ENCODE measurements at places on chromosomes 3 and 15.

DNA sequence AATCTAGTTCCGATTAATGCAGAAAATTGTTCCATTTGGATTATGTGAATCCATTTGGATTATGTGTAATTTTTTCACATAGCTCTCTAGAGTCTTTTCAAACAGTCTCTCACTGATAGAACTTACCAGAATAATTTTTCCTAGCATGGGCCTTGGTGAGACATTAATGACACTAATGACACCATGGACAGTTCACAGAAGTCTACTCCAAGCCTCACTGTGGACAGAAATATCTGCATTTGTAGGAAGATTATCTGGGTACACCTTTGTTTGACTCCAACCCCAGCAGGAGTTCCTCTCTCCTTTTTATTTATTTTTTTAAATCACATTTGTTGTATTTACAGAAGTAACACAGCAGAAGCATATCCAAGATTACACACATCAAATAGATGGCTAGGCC lies 27.9 kb downstream of the AADACL2 start:
- DNase-seq: no peak

- DNase-seq: no peak
These were observed 308.4 kb downstream of the SHQ1 start for GRCh38 chr3:72539856-72540255.

- no peak for DNase-seq
These were observed 18.8 kb downstream of the HEMK1 start for GRCh38 chr3:50587806-50588758.

GRCh38 chr3:73493543-73494308 lies 131.0 kb downstream of the PDZRN3 start:
- DNase-seq: peak; percentile 35

GRCh38 chr3:134065252-134066157 lies 35.8 kb upstream of the SLCO2A1 start:
- no peak for DNase-seq

GRCh38 chr3:165532851-165533250 lies 304.4 kb downstream of the BCHE start:
- no peak for DNase-seq

- no peak for DNase-seq
These were observed 1.4 kb downstream of the ARID3B start for GRCh38 chr15:74542166-74543042.

- no peak for DNase-seq
These were observed 3.2 kb downstream of the CPEB1 start for GRCh38 chr15:82643992-82644391.

GRCh38 chr3:111521891-111522290 lies 20.1 kb upstream of the CD96 start:
- no peak for DNase-seq

GRCh38 chr15:48394970-48395369 lies 63.7 kb downstream of the DUT start:
- no peak for DNase-seq

DNA sequence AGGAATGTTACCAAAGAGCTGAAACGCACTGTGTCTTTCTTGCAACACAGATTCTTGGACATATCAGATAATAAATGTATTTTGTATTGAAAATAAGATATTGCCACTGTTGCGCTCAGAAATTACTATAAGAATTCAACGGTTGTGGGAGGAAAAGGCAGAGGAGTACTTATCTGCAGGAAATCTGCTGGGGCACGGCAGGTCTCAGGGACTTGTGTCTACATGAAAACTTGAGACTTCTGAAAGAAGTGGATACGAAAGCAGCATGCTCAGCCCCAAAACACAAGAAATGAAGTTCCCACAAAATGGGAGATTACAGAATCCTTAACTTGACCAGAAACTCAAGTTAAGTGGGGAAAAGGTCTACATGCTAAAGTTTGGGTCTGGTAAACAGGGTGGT lies 86.5 kb downstream of the IGSF11 start:
- DNase-seq: no peak

DNA sequence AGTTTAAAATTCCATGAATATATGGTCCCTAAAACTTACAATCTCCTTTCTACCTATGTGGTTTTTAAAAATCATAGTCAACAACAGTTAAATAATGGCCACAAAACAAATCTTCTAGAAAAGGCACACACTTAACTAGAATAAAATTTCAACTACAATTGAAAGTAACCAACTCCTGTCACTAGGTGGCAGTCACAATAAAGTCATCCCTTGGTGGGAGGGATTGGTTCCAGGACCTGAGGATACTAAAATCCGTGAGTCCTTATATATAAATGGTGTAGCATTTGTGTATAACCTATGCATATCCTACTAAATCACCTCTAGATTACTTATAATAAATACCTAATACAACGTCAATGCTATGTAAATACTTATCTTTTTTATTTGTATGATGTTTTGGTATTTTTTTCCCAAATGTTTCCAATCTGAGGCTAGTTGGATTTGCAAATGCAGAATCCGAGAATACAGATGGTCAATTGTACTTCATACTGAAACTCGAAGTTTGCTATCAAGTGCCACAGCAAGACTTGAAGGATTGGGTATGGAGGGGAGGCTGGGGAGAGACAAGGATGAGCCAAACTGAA lies 172.6 kb downstream of the FMN1 start:
- no peak for DNase-seq

GRCh38 chr15:39131609-39132008 lies 449.3 kb upstream of the THBS1 start:
- no peak for DNase-seq

DNA sequence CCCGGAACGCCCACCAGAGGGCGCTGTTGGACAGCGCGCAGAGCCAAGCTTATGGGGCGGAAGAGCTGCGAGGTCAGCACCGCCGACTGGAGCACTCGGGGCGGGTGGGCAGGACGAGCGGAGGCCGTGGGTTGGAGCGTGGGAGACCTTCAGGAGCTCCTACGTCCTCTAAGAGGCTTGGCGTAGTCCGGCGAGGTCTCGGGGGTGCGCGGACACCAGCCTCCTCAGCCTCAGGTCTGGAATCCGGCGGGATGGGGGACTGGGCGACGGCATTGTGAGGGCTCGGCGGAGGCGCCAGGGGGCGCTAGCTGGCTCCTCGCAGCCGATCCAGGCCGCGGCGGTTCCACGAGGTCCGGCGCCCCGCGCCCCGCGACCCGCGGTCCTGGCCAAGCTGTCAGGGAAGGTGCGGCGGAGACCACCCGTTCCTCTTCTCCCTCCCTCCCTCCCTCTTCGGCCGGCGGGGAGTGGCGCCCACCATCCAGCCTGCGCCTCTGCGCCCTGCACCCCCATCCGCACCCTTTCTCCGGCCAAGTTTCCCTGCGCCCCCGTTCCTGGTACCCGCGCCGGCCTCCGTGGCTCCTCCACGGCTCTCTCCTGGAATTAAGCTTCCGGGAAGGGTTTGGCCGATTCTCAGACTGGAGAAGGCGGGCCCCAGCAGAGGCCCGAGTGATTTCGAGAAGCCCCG lies 24.3 kb upstream of the POLG start:
- no peak for DNase-seq

DNA sequence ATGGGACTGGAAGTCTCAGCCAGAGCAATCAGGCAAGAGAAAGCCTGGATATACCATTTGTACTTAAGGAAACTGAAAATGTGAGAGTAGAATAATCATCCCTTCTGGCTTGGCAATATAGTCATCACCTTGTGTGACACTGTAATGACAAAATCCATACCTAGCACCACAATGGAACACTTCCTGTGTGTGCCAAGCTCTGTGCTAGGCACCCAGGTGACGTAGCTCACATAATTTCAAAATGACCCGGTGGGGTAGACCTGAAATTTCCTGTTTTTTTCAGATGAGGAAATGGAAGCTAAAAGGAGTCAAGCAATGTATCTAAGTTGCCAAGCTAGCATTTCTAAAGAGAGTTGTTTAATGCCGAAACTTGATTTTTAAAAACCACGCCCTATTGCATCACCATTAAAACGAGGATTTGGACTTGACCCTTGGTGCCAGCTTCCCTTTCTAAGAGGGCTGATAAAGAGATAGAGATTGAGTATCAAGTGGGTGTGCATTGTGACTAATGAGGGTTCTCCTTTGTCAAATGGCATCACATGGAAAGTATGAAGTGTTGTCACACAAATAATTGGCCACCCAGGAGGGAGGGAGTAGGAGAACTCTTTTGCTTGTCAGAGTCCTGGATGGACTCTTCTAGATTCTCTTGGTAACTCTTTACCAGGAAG lies 141.3 kb upstream of the PDZRN3 start:
- no peak for DNase-seq

DNA sequence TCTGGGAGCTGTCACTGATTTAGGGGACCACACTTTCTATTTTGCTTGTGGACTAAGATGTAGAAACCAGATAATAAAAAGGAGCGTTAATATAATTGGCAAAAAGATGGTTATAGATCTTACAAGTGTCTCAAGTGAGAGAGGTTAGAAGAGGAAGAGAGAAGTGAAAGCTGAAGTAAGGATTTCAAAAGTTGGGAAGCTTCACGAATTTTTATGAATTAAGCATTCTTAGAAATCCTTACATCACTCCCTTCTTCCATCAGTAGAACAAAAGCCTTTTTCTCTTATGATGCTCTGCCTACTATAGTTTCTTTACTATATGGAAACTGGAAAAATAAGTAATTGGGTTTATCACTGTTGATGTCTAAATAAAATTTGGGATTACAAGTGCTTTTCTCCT lies 146.5 kb downstream of the FNDC3B start:
- DNase-seq: no peak

- no peak for DNase-seq
These were observed 27.7 kb upstream of the VPS33B start for GRCh38 chr15:91050128-91050455.

GRCh38 chr3:119352863-119353527 lies 58.8 kb downstream of the ARHGAP31 start:
- peak; percentile 26 for DNase-seq

GRCh38 chr15:47720555-47720954 lies 3.2 kb downstream of the SEMA6D start:
- no peak for DNase-seq

DNA sequence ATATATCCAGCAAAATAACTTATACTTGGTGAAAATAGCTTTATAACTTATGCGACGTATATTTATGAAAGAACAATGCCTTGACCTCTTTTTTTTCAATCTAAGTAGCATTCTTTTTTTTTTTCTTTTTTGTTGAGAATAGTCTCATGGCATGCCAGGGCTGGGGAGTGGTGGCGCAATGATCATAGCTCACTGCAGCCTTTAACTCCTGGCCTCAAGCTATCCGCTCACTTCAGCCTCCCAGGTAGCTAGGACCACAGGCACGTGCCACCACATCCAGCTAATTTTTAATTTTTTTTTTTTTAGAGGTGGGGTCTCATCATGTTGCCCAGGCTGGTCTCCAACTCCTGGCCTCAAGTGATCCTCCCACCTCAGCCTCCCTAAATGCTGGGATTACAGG lies 43.5 kb downstream of the RAB8B start:
- no peak for DNase-seq

- no peak for DNase-seq
These were observed 307.7 kb downstream of the TUSC7 start for GRCh38 chr3:117017135-117017894.

DNA sequence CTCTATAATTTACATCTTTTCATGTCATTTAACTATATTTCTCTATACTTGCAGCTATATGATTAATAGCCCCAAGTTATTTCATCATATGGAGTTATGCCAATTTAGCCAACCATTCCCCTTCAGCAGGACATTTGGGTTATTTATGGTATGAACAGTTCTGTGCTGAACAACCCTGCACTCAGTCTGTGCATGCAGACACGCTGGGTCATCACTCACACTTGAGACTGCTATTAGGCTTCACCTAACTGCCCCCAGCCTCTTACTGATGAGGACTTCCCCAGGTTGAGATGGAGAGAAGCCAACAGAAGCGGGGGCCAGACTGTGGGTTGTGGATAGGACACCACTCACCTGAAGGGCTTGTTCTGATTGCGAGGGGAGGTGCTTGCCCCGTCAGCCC lies 7.3 kb downstream of the TADA3 start:
- DNase-seq: no peak

GRCh38 chr15:81284256-81285031 lies 39.5 kb downstream of the STARD5 start:
- DNase-seq: no peak
